ENCODE measurements at places on chromosomes 5 and 9.

DNA sequence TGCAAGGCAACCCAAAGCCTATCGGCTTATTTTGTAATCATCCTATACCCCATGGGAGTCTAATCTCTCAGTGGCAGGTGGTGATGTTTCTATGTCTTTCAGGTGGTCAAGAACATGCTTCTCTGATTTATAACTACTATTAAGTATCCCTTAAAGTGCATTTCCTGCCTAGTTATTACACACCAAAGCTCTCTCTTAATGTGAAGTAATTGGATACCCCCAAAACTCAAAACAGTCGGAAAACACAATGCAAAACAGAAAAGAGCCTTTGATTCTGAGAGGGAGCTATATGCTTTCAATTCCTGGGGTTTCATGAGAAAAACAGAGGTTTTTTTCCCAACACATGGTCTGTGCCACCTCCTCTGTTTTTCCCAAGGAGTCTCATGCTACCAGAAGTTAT, 416.4 kb downstream of the CSNK1G3 start:
- DNase-seq, result no peak

GRCh38 chr5:3534997-3535396, 60.6 kb upstream of the IRX1 start:
- DNase-seq, result no peak

GRCh38 chr5:113022661-113023060, 46.1 kb downstream of the DCP2 start:
- DNase-seq, result no peak

DNA sequence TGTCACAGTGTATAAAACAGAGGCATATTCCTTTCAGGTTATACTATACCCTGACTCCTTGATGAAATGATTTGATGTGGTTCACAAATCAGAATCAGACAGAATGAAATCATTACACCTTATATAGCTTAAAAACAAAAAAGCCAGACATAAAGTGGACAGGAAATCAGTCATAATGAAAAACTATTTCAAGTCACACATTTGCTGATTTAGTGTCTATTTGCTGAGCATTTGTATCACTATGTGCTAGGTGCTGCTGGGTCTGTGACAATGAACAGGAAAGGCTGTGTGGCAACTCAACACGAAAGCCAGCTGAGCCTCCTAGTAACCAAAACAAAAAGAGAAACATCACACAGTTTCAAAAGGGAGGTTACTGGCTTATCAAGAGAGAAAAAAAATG, 194.0 kb downstream of the EFNA5 start:
- DNase-seq, result no peak

DNA sequence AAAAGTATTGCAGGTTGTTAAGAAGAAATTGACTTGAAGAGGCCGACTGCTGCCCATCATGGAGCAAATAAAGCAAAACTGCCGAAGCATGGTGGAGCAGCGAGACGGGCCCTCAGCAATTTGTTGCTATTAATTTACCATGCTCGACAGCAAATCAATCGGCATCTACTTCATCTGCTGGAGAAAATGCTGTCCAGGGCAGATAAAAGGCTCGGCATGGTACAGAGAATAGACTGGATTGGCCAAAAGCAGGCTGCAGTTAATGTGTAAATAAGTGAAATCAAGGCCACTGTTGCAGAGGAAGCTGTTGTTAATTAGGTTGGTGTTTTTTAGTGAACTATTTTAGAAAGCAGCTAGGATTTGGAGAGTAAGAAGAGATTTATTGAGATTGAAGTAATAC, 8.3 kb downstream of the TLE4 start:
- no peak for DNase-seq

DNA sequence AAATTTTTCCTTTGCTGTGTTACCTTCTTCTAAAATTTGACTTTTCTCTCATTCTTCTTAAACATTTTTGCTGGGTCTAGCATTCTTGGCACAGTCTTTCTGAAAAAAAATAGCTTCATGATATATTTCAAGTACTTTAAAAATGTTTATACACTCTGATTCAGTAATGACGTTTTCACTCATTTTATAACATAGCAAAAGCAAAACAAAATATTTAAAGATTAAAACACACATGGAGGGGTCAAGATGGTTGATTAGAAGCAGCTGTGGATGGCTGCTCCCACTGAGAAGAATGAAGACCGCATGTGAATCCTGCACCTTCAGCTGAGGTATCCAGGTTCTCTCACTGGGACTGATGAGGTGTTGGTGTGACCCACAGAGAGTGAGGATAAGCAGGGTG, 188.2 kb downstream of the SGCD start:
- DNase-seq, result no peak

DNA sequence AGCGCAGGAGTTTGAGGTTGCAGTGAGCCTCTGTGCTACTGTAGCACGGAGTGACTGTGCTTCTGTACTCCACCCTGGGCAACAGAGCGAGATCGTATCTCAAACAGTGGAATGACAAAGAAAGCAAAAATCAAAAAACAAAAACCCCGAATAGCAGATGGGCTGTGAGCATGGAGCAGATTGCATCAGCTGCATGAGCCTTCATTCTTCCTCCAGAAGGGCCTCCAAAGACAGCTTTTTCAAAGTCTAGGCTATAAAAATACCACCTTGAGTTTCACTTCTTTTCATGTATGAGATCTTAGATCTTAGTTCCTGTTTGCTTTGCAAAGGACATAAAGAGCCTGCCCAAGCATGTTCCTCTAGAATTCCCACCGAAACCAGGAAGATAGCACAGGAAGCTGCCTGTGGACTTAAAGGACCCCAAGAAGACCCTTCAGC, 15.0 kb upstream of the HSPB3 start:
- DNase-seq, result no peak

- no peak for DNase-seq
Observed at GRCh38 chr5:169020102-169020501, 280.8 kb downstream of the SLIT3 start.

- no peak for DNase-seq
Observed at GRCh38 chr9:132726576-132727130, 56.4 kb downstream of the GTF3C4 start.

GRCh38 chr9:70488793-70489105, 74.3 kb upstream of the KLF9 start:
- no peak for DNase-seq

- no peak for DNase-seq
Observed at GRCh38 chr9:118567861-118568260, 801.4 kb downstream of the BRINP1 start.

GRCh38 chr5:29992248-29992647, 1201.2 kb upstream of the CDH6 start:
- DNase-seq, result no peak

GRCh38 chr5:171336521-171337209, 27.6 kb downstream of the TLX3 start:
- no peak for DNase-seq

DNA sequence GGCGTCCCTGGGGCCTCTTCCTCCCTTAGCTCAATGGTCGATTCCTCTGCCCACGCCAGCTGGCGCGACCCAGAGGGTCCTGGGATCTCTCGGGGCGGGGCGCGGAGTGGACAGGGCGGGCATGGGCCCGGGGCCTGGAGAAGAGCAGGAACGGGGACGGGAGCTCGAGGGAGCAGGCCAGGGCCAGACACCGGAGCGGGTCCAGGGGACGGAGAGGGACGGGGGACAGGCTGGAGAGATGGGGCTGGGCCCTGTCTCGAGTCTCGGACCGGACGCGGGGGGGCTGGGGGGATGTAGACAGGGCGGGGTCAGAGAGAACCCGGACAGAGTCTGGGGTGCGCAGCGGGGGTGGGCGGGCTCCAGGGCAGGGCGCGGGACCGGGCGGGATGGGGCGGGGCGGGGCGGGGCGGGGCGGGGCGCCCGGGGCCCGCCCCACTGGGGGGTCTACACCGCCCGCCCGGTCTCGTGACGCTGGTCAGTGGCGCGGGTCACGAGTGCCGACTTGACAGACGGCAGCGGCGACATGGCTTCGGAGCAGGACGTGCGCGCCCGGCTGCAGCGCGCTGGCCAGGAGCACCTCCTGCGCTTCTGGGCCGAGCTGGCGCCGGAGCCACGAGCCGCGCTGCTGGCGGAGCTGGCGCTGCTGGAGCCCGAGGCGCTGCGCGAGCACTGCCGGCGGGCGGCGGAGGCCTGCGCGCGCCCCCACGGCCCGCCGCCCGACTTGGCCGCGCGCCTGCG, at the start of gene UAP1L1:
TSS of gene UAP1L1 (plus strand) at position 508 of the 738 bp plus-strand sequence. CDS start at position 524, 16 bp downstream.
- DNase-seq, result no peak

DNA sequence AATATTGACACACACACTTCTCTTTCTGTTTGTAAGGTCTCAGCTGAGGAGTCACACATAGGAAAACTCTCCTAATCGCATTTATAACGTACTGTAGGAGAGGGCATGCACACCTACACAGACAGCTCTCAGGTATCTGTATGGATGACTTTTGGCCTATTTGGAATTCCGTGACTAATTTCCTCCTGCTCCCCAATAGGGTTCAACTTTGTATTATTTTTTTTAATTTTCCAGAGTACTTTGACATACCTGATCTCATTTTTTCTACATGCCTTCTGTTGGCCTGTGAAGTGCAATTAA, 195.9 kb downstream of the ARHGAP26 start:
- no peak for DNase-seq

- no peak for DNase-seq
Observed at GRCh38 chr5:146849694-146850303, 28.8 kb downstream of the PPP2R2B start.

- no peak for DNase-seq
Observed at GRCh38 chr5:115414406-115415142, 118.1 kb upstream of the CCDC112 start.

DNA sequence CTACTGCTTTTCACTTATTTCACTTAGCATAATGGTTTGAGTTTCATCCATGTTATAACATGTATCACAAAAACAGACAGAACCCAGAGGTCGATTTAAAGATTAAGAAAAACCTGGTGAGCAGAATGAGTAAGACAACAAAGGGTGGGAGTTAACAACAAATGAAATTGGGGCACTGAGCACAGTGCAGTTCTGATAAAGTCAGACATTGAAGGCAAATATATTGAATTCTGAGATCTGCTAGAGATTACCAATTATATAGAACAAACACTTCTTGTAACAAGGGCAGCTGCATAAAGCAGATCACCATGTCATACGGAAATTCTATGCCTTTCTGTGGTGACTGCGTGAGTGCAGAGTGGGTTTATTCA, 517.3 kb upstream of the RORB start:
- no peak for DNase-seq

Measured in stimulated activated CD8-positive, alpha-beta memory T cell treated with anti-CD3 and anti-CD28 coated beads, Interleukin-7, amount 100 ng/mL, for 1 hour (primary cell).